ENCODE measurements at places on chromosomes 16 and 17. TPM values are rescaled to one million over a fixed set of nuclear protein-coding genes. Genes with fewer than 3 reads are reported as not detected.

Gene ABCC6
- total RNA-seq, result not detected

Gene DEXI
- total RNA-seq, result 36.3 TPM

- no peaks in the 10 kb centered on the region for H3K27me3 ChIP-seq
- no peak for DNase-seq
- H3K4me3 ChIP-seq, result no peak overlapping the region
- H3K36me3 ChIP-seq, result peaks cover 6% of the 10 kb centered on the region
These were observed 495.1 kb downstream of the CDH11 start for GRCh38 chr16:64626776-64627175.

- no peak for DNase-seq
- no peak overlapping the region for H3K4me3 ChIP-seq
- H3K27me3 ChIP-seq, result peaks cover 39% of the 10 kb centered on the region
- peaks cover 19% of the 10 kb centered on the region for H3K4me1 ChIP-seq
These were observed 282.2 kb downstream of the MAF start for GRCh38 chr16:79318143-79318899.

Gene NDUFB10
- 103 TPM for total RNA-seq

DNA sequence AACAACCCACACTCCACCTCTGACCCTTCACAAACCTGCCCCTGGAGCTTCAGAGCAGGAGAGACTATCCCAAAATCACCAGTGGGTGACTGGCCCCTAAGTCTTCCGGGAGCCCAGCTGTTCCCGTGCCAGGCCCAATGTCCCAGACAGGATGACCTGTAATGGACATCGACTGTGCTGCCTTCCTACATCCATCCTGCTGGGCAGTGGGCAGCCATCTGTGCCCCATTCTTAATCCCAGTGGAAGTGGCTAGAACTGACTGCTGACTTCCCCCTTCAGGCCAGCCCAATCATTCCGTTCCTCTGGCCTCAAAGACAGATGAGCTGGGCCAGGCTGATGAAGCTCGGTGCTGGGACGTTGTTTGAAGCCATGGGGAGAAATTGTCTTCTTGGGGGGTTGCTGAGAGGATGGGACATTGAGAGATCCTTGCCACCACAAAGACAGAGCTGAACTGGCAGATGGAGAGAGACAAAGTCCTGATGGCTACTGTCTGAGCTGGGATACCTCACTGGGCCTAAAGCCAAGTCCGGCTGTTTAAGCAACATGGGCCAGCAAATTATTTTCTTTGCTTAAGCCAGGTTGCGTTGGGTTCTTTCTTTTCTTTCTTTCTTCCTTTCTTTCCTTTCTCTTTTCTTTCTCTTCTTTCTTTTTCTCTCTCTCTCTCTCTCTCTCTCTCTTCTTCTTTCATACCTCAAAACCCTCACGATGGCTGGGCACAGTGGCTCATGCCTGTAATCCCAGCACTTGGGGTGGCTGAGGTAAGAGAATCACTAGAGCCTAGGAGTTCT is 17.9 kb upstream of the ALOX15B start:
- H3K27ac ChIP-seq, result no peak overlapping the region
- H3K27me3 ChIP-seq, result peaks cover 16% of the 10 kb centered on the region
- H3K36me3 ChIP-seq, result no peaks in the 10 kb centered on the region
- peaks cover 5% of the 10 kb centered on the region for H3K4me1 ChIP-seq
- no peak for DNase-seq

Gene OTOP2
- not detected for total RNA-seq

Gene MARVELD3
- not detected for total RNA-seq

DNA sequence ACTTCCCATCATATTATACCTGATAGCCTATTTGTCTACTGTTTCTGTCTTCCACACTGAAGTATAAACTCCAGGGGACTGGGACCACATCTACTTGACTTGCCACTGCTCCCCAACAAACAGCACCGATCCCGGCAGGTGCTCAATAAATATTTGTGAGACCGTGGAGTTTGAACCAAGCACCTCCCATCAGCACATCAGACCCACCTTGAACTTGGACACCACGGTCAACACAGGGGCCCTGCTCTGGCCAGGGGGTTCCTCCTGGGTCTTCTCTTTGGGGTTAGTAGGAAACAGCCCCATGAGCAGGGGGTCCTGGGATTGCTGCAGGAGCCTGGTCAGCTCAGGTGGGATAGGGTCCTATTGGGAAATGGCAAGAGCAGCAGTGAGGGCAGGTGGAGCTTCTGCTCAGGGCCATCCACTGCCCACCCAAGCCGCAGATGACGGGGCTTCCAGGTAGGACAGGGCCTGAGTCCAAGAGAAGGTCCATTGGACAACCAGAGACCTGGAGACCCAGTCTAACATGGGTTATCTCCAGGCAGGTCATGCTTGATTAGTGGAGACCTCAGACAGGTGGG is 19.9 kb downstream of the ZNHIT3 start:
- H3K36me3 ChIP-seq, result peaks cover 11% of the 10 kb centered on the region
- peaks cover 9% of the 10 kb centered on the region for H3K4me1 ChIP-seq
- DNase-seq, result no peak
- H3K27me3 ChIP-seq, result no peaks in the 10 kb centered on the region

GRCh38 chr17:65028545-65028843 is 28.0 kb downstream of the GNA13 start:
- no peaks in the 10 kb centered on the region for H3K27me3 ChIP-seq
- peak overlapping the region; percentile 97 for H3K27ac ChIP-seq
- peaks cover 54% of the 10 kb centered on the region for H3K4me1 ChIP-seq

GRCh38 chr17:63498626-63499195 is 21.9 kb downstream of the ACE start:
- H3K27ac ChIP-seq, result no peak overlapping the region
- peaks cover 2% of the 10 kb centered on the region for H3K4me1 ChIP-seq
- H3K36me3 ChIP-seq, result no peaks in the 10 kb centered on the region
- H3K4me3 ChIP-seq, result no peak overlapping the region
- DNase-seq, result no peak
- H3K27me3 ChIP-seq, result peaks cover 18% of the 10 kb centered on the region

DNA sequence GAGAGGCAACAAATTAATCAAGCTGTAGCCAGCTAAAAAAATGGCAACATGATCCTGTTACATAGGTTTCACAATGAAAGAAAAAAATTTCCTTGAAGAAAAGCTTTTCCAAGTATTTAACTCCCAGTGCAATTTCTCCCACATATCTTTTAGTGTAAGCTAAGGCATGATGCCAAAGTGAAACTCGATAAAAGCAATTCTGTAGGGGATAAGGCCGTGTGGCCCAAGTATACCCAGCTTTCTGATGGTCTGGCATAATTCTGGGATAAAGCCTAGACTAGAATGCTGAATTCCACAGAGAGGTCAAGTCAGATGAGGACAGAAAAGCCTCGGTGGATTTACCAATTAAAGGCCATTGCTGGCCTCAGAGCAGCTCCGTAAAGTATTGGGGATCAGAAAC is 36.2 kb downstream of the CTCF start:
- H3K36me3 ChIP-seq, result no peaks in the 10 kb centered on the region
- no peak for DNase-seq
- no peak overlapping the region for H3K27ac ChIP-seq
- no peak overlapping the region for H3K4me3 ChIP-seq

DNA sequence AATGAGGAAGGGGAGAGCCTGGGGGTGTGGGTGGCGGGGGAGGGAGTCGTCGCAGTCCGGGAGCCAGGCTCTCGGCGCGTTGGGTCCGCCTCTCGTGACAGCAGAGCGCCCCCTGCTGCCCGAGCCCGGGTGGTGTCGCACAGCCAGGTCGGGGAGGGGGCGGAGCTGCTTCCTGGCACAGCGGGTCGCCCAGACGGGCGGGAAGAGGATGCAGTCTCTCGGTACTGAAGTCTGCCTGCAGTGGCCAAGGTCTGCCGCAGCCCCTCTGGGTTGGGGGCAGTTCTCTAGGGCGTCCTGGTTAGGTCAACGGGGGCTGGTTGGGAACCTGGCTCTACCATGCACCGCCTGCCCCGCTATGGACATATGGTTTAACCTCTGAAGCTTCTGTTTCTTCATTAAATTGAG is 38.2 kb upstream of the CCDC182 start:
- no peak overlapping the region for H3K27ac ChIP-seq
- peaks cover 29% of the 10 kb centered on the region for H3K27me3 ChIP-seq
- no peaks in the 10 kb centered on the region for H3K4me1 ChIP-seq
- no peaks in the 10 kb centered on the region for H3K36me3 ChIP-seq

GRCh38 chr16:4412854-4413253 is 3.5 kb downstream of the CORO7 start:
- DNase-seq, result no peak
- peaks cover 11% of the 10 kb centered on the region for H3K36me3 ChIP-seq
- H3K27ac ChIP-seq, result no peak overlapping the region
- peaks cover 34% of the 10 kb centered on the region for H3K4me1 ChIP-seq
- H3K27me3 ChIP-seq, result no peaks in the 10 kb centered on the region

DNA sequence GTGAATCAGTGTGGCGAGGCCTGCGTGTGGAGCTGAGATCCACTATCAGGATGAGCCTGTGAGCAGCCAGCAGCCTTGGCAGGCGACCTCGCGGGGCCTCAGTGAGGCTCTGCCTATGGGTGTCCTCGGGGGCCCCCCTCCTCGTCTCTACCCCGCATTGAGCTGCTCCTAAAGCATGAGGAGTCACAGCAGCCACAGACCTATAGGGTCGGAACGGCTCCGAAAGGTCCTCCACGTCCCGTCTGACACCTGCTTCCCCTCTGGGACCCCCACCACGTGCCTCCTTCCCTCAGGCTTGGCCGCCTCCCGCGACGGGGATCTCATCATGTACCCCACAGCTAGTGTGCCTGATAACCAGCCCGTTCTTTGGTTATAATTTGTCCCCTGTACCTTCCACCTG is 28.8 kb downstream of the GRIN2C start:
- H3K36me3 ChIP-seq, result no peaks in the 10 kb centered on the region
- H3K27ac ChIP-seq, result no peak overlapping the region
- no peaks in the 10 kb centered on the region for H3K4me1 ChIP-seq

Gene HCRT
- total RNA-seq, result not detected

DNA sequence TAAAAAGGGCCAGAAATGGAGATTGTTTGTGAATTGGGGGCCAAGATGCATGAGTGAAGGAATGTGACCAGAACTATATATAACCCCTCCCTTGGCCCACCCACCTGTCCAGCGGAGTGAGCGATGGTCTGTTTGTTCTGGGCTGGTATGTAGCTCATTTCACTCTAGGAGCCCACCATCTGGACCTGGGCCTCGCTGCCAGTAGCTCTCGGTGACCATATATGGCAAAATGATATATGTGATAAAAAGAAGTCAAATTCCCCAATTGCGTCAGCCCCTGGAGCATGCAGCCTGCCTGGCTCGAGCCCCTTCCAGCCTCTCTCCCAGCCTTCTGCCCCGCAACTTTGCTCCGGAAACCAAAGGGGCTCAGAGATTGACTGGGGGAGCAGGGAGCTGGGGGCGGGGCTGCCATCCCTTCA is 47.3 kb downstream of the CCDC42 start:
- no peaks in the 10 kb centered on the region for H3K36me3 ChIP-seq
- H3K4me3 ChIP-seq, result no peak overlapping the region
- H3K27me3 ChIP-seq, result peaks cover 18% of the 10 kb centered on the region

GRCh38 chr16:81517629-81518438 is 73.2 kb downstream of the CMIP start:
- no peak overlapping the region for H3K27ac ChIP-seq
- H3K36me3 ChIP-seq, result no peaks in the 10 kb centered on the region
- H3K27me3 ChIP-seq, result no peaks in the 10 kb centered on the region
- H3K4me3 ChIP-seq, result no peak overlapping the region
- DNase-seq, result no peak

Gene CD300H
- not detected for total RNA-seq

Gene TLCD1
- total RNA-seq, result 9.7 TPM

DNA sequence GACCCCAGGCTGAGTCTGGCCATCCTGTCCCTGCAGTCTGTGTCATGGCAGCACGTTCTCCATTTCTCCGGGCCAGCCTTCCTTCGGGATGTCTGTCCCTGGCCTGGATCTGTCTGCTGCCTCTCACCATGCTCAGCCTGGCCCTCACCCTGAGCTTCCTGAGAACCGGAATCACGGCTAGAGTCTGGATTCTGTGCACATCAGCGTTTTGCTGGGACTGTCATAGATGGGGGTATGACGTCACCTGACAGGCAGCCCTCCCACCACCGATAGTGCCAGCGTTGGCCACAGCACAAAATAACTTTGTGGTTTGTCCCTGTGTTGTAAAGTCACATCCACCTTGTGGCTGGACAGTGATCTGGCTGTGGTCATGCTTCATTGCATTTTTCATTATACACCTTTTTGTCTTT is 59.2 kb downstream of the B9D1 start:
- no peak overlapping the region for H3K4me3 ChIP-seq
- no peak overlapping the region for H3K27ac ChIP-seq
- DNase-seq, result peak; percentile 49
- H3K36me3 ChIP-seq, result no peaks in the 10 kb centered on the region

Gene CFAP52
- total RNA-seq, result not detected

Gene C16orf78
- not detected for total RNA-seq

DNA sequence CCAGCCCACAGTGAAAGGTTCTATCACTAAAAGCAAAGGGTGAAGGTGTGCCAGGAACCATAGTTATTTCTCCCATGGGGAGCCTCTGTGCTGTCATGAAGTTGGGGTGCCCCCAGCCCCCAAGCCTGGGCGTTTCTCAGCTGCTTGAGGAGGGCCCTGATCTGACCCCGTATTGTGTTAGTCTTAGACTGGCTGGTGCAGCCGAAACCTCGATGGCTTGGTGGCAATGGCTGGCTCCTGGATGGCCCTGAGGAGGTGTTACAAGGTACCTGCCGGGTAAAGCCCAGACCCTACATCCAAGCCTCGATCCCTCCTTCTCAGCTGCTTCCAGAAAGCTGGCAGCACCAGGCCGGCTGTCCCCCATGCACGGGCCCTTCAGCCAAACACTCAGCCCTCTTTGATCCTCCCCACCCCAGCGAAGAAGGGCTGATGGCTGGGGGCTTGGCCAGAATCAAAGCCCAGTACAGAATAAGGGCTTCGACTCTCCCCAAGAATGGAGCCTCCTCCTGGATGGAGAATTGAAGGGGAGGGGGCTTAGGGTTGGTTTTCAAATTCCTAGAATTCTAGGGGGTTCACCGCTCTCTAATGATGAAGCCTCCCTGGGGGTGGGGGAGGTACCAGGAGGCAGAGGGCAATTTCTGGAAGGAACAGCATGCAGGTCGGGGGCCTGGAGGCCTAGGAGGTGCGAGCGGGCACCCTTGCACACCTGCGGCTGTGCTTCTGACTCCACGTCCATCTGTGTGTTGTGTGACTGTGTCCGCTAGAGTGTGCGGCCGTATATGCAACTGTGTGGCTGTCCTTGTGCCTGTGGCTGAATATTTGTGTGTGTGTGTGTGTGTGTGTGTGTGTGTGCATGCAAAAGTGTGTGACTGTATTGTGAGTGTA is 23.7 kb downstream of the WFDC1 start:
- no peaks in the 10 kb centered on the region for H3K4me1 ChIP-seq
- H3K27ac ChIP-seq, result no peak overlapping the region
- peaks cover 12% of the 10 kb centered on the region for H3K27me3 ChIP-seq
- no peaks in the 10 kb centered on the region for H3K36me3 ChIP-seq
- no peak for DNase-seq
- no peak overlapping the region for H3K4me3 ChIP-seq

GRCh38 chr16:732332-732731 is 5.4 kb downstream of the HAGHL start:
- peaks cover 10% of the 10 kb centered on the region for H3K4me1 ChIP-seq
- no peak for DNase-seq
- H3K4me3 ChIP-seq, result no peak overlapping the region
- no peaks in the 10 kb centered on the region for H3K27me3 ChIP-seq

Gene EVPL
- total RNA-seq, result 0.64 TPM

Gene KATNIP
- total RNA-seq, result 30.0 TPM

- no peak overlapping the region for H3K4me3 ChIP-seq
- peaks cover 9% of the 10 kb centered on the region for H3K4me1 ChIP-seq
- no peak for DNase-seq
- H3K27me3 ChIP-seq, result no peaks in the 10 kb centered on the region
These were observed 6.2 kb downstream of the CHTF8 start for GRCh38 chr16:69126221-69126620.

GRCh38 chr16:56709443-56710040 is 20.4 kb upstream of the NUP93 start:
- no peaks in the 10 kb centered on the region for H3K36me3 ChIP-seq
- no peaks in the 10 kb centered on the region for H3K27me3 ChIP-seq
- no peak overlapping the region for H3K27ac ChIP-seq
- peaks cover 5% of the 10 kb centered on the region for H3K4me1 ChIP-seq
- no peak overlapping the region for H3K4me3 ChIP-seq
- no peak for DNase-seq
